ENCODE measurements at places on chromosomes 5 and 9.

DNA sequence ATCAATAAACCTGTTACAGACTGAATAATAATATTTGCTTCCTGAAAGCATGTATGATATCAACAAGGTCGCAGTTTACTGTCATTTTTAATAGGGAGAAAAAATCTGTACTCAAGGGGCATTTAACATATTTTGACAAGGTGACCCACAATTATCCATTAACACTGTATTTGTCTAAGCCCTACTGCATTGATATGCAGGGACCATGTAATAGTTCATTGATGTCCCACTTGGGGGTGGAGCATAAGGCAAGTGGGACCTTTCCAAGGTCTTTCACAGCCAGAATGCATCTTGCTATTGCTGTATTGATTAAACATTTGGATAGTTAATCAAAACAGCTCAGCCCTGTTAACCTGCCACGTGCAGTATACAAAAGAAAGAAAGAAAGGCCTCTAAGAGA is 502.0 kb downstream of the NR2F1-AS1 start:
- DNase-seq, result no peak

DNA sequence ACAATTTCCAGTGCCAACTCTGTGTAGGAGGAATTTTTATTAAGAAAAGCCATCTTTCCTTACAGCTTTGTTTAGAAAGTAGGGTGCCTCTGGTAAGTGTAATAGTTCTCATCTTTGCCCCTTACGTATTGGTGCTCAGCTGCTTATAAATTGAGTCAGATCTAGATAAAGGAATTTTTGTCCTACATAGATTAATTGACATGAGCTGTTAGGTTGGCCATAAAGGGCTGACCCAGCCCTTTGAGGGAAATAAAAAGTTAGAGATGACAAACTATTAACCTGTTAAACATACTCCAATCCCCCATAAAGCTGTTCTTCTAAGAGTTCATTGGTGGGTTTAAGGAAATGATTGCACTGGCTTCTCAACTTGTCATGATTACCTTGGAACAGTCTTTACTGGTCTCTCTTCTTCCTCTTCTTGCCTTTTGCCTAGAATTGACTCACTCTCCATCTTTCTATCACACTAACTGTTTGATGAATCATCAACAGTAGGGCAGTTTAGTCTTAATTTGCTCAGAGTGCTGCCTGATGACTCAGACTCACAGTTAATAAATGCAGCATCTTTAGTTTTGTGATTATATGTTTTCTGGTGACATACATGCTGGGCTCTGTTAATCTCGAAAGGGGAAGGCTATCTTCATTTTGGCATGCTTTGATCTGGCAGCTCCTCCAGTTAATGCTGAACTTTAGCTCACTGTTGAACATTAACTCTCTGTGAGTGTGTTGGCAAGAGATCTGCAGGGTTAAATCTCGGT is 51.7 kb downstream of the ARHGAP26 start:
- DNase-seq, result no peak

- DNase-seq, result no peak
Observed at GRCh38 chr9:5575000-5575399, 53.9 kb upstream of the RIC1 start.

DNA sequence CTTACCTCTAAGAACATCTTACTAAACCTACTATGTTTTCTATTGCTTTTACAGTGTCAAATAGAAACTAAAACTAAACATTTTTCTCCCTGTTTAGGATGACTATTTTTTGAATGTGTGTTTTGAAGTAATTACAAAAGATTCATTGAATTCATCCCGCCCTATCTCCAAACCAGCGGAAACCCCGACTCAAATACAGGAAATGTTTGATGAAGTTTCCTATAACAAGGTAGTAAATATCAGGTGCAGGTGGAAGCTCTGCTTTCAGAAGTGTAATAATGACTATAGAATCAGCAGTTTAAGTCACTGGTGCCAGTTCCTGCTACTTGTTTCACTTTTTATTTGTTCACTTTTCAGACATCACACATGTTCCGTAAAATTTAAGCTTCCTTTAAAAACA is 20.0 kb downstream of the ERAP2 start:
- no peak for DNase-seq

DNA sequence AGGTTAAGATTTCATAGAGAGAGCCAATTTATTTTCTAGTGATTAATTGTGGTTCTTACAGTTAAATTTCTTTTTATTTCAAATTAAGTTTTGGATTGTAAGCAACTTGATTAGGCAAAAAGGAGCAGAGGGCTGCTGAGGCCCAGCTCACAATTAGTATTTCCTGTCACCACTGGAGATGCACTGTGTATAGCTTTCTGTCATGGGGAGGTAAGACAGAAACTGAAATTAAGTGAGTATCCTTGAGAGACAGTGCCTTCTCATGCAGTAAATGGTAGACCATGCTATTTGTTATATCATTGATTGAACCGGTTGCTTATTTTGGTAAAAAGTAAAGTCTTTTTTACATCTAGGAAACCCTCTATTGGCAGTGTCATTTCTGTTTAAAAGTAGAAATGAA is 190.7 kb downstream of the CCDC171 start:
- DNase-seq, result no peak

DNA sequence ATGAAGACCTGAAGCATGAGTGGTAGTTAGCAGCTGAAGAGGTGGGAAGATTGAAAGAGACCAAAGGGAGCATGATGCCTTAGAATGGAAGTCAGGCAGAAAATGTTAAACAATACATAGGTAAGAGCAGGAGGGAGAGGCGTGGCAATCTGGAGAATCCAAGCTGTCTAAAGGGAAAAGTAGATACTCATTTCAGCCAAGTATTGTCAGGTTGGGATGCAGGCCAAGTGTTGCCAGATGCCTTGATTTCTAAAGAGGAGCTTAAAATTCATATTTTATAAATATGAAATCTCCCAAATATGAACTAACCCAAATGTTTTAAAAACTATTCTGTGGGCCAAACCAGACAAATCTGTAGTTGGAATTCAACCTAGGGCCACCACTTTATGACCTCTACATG is 4.2 kb downstream of the PAM start:
- no peak for DNase-seq

- DNase-seq, result peak; percentile 16
Observed at GRCh38 chr5:59069438-59070079, 486.7 kb downstream of the RAB3C start.

GRCh38 chr9:129514891-129515290 is 106.0 kb downstream of the C9orf50 start:
- DNase-seq, result no peak

DNA sequence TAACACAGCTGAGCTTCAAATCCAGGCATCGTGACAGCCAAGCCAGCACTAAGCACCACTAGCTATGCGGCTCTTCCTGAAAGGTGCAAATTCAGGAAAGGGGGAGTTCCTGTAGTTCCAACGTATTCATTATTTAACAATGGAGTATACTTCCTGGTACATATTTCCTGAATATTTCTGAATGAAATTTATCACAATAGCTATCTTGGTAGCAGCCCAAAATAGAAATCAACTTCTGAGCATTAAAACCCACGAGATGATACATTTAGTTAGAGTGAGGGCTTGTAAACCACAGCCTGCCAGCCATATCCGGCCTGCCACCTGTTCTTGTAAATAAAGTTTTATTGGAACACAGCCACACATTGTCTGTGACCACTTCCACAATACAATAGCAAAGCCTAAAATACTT is 109.7 kb upstream of the RETREG1 start:
- no peak for DNase-seq

- no peak for DNase-seq
Observed at GRCh38 chr5:55467862-55468551, 66.8 kb downstream of the PLPP1 start.

DNA sequence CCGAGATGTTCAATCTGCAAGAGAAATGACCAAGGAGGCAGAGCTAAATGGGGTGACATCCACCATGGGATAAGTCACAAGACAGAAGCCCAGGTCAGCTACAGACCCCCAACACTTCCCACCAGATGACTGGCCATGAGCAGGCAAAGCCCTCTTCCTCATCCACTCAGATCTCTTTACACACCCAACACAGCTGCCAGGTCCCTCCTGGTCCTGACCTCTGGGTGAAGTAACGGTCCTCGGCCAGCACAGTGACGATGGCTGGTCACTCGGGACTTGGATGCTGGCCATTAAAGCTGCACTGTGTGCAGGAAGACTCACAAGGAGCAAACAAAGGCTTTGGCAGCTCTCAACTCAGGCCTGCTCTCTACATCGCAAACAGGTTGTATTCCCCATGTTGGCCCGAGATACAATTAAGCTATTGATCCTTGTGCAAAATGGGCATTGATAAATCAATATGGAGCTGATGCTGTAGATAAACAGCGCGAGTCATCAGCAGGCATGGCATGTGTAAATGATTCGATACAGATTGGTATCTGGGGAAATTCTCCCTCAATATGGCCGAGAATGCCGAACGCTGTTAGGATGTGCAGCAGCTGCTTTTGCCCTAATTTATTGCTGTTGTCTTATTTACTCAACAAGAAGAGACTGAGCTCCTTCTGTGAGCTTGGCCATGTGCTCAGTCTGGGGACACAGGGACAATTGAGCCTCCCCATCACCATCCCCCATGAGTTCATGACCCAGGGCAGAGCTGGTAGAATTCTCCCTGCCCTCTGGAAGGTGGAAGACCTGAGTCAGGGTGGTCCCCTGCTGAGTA is 98.7 kb downstream of the C5orf15 start:
- DNase-seq, result no peak

DNA sequence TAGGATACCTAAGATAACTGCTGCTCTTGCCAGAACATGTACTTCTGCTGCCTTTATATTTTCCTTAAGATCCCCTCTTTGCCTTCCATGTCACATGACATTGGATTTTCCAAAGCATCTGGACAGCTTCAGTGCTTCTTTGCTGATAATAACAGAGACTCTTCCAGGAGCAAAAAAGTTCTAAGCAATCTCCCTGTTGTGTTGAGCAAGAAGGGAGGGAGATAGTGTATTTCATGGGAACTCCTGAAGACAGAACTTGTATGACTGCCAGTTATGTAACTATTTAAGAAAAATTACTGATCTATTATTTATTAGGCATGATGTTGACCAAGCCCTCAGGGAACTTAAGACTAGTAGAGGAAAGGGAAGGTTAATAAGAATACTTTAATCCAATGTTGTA is 454.7 kb downstream of the SPATA31D1 start:
- DNase-seq, result no peak

GRCh38 chr5:163135849-163136248 is 301.5 kb upstream of the CCNG1 start:
- DNase-seq, result no peak

GRCh38 chr5:147737921-147738320 is 44.6 kb downstream of the JAKMIP2 start:
- DNase-seq, result no peak

DNA sequence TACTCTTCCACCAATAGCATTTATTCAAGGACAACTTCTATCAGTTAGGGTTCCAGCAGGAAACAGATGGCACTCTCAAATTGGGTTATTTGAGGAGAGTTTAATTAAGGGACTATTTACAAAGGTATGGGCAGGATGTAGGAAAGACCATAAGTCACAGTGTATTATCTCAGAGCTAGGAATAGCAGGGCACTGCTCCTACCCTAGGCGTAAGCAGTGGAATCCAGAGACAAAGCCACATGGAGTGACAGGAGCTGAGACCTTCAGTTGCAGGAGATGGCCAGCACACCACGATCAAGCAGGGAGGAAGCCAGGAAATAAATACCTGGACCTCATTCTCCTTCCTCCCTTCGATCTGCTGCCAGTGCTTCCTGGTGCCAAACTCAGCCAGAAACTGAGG is 274.9 kb upstream of the SLC30A5 start:
- DNase-seq, result no peak

DNA sequence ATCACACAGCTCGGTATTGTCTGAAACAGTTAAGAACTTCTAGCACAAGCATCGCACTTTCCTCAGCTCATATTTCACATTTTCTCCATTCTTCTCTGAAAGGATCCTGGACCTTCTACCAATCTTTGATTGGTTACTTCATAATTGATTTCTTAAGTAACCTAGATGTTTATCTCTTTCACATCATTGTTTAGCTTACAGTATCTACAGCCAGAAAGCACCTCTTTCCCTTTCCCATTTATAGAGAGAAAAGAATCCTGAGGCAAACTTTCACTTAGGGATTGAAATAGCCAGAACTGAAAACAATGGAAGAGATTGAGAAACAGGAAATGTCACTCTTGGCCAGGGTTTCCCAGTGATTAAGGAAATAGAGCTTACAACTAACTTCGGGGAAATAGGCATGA is 2.5 kb downstream of the IL33 start:
- DNase-seq, result no peak

- no peak for DNase-seq
Observed at GRCh38 chr5:107247427-107247826, 423.3 kb downstream of the EFNA5 start.

GRCh38 chr5:138212828-138213160 is 329 bp downstream of the CDC23 start:
- DNase-seq, result no peak

DNA sequence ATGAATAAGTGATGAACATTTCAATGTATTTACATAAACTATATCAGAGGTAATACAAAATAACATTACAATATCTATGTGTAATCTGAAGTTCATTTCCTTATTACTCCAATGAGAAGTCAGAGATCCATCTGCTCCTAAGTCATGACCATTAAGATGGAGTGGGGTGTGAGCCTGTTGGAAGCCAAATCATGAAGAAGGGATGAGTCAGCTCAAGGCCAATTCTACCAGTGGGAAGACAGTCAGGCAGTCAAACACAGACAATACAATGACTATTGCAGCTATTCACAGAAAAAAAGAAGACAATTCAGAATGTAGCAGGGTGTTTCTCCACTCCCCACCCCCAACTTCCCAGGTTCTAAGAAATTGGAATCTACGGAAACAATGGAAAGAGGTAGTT is 155.0 kb downstream of the NFIB start:
- DNase-seq, result no peak

DNA sequence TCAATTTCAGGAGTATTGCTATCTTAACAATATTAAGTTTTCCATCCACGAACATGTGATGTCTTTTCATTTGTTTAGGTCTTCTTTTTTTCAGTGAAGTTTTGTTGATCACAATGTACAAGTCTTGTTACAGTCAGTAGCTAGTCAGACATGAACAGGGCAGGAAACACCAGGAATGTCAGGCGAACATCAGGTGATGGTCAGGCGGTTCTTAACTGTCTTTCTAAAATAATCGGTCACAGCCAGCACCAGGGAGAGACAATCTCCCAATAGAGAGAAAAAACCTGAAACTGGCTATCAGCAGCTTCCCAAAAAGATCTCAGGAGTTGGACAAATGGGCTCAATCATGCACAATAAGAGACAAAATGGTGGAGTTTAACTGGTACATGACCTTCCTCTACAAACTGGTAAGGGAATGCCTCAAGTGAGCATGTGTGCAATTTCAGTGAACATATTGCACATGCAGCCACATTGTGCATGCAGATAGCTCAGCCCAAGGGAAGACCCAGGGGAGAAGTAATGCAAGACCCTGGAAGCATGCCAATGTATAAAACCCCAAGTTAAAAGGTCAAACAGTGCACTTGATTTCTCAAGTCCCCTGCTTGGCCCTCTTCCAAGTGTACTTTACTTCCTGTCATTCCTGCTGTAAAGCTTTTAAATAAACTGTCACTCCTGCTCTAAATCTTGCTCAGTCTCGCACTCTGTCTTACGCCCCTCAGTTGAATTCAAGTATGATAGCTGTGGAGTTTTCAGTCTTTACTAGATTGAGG is 176.1 kb upstream of the RASEF start:
- DNase-seq, result no peak

All from forelimb muscle (tissue), 1 donor.